Stimulated activated CD8-positive, alpha-beta memory T cell treated with anti-CD3 and anti-CD28 coated beads, Interleukin-4, amount 100 ng/mL, for 1 hour (primary cell): ENCODE measurements at places on chromosomes 5 and 9.

- DNase-seq, result no peak
These were observed 1.7 kb downstream of the FBXW5 start for GRCh38 chr9:136942881-136943230.

DNA sequence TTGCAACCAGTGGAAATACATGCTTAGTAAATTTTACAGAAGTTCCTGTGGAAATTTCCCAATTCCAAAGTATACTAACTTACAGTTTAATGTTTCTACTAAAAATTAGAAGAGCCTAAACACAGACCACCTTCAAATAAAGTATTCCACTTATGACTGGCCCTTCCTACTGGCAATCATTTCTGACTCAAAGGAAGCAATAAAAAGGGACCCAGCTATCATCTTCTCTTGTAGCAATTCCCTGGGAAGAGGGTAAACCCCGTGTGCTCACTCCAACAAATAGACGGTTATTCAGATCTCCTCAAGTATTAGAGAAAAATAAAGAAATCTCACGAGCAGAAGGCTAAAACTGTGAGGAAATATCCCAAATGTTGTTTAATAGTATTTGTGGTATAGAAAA is 43.3 kb downstream of the GOLPH3 start:
- DNase-seq, result no peak

GRCh38 chr9:69202556-69202955 is 28.5 kb downstream of the TJP2 start:
- no peak for DNase-seq

- no peak for DNase-seq
These were observed 86.3 kb downstream of the MYO10 start for GRCh38 chr5:16849775-16850174.

GRCh38 chr5:81226949-81227348 is 6.2 kb upstream of the CKMT2 start:
- DNase-seq, result no peak
